ENCODE measurements at places on chromosomes 13 and 19.

GRCh38 chr13:23695711-23696464, 125.7 kb downstream of the TNFRSF19 start:
- DNase-seq = peak; percentile 30

DNA sequence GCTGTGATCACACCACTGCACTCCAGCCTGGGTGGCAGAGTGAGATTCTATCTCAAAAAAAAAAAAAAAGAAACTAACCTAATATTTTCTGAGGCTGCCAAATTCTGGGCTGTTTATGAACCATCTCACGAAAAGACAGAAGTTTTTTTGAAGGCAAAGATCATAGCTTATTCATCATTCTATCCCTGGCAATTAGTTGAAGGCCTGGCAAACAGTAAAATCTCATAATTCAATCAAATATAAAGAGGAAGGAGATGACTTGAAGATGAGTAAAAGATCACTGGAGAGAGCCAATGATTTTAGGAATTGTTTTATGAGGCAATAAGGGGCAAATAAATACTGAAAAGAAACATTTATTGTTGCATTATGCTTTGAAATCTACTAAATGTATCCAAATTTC, 216.5 kb downstream of the DCLK1 start:
- DNase-seq = no peak

DNA sequence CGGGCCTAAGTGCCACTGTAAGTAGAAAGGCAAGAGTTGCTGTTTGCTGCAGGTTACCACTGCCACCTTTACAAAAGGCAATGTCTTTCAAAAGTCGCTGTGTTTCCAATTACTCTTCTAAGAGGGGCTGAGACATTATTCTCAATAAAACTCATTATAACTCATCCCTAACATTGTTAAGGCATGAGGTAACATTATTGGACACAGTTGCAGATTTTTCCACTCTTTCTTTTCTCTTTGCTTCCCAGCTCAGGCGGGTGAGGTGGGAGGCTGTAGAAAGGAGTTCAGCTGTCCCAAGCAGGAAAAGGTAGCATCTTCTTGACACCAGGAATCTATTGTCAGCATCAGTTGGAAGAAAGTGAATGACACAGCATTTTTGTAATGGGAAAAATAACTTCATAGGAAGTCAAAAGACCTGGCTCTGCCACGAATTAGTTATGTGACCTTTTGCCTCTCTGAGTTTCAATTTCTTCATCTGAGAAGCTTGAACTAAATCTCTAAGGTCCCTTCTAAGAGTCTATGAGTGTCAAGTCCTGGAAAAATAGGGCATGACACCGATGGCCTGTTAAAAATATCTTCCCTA, 2.1 kb upstream of the UBL3 start:
- DNase-seq = no peak

GRCh38 chr13:29713839-29714238, 118.4 kb upstream of the SLC7A1 start:
- no peak for DNase-seq

DNA sequence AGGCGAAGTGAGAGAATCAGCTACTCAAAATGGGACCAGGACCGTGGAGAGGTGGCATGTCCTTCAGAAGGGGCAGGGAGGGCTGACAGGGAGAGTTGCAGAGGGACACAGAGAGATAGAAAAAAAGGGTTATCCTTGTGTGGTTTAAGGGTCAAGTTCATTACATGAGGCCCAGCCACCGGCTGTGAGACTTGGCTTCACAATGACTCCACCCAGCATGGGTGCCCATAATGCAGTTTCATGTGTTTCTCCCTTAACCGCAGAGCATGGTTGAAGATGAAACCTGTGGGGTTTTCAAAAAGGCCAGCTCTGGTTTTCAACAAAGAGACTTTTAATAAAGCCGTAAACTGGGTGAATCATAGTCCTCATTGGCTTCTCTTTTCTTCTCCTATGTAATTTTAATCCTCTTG, 164.6 kb downstream of the KLF5 start:
- DNase-seq = no peak

DNA sequence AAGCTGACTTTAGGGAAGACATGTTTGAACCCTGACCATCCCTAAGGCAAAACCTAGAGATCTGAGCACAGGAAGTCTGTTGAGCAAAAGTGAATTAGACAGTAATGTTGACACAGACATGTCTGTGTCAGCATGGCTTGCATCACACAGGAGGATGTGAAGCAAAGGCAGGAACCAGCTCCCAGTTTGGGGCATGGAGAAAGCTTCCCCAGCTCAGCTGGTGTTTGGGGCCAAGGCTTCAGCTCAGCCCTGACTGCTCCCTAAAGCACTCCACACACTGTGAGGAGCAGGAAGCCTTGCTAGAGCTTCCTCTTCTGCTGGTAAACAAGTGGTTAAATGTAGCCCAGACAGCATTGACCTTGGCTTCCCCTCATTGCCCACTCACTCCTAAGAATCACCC, 153.8 kb upstream of the UBL3 start:
- DNase-seq = no peak

DNA sequence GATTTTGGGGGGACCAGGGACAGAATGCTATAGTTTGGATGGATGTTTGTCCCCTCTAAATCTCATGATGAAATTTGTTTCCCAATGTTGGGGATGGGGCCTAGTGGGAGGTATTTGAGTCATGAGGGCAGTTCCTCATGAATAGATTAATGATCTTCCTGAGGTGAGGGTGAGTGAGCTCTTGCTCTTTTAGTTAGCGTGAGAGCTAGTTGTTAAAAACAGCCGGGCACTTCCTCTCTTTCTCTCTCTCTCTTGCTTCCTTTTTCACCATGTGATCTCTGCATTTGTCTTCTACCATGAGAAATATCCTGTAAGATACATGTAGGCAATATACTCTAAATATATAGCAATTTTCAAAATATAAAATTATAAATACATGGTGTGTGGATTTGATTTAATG, 290.8 kb upstream of the PCDH9 start:
- no peak for DNase-seq

DNA sequence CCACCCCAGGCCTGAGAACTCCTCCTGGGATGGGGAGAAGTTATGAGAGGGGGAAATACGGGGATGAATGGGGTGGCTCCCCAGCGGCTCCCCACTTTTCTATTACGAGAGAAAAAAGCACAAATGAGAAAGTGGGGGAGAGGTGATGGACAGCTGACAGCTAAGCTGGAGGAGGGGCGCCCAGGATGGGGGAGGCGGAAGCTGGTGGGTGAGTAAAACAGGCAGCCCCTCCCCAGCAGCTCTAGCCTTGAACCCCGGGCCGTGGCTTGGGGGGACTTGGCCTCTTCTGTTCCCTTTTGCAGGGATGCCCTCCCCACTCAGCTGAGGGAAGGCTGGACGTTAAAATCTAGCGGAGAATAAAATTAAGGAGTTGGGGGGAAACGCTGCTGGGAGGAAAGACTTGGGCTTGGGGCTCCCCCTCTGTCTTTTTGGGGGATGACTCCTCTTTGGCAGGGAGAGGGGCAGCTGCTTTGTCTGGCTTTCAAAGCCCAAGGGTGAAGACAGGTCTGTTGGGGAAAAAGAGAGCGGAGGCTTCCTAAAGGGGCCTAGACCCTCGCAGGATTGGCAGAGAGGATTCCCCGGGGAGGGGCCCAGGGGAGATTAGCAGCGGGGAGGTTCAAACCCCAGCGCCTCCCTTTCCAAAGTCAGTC, 1.4 kb upstream of the SAMD1 start:
- no peak for DNase-seq

DNA sequence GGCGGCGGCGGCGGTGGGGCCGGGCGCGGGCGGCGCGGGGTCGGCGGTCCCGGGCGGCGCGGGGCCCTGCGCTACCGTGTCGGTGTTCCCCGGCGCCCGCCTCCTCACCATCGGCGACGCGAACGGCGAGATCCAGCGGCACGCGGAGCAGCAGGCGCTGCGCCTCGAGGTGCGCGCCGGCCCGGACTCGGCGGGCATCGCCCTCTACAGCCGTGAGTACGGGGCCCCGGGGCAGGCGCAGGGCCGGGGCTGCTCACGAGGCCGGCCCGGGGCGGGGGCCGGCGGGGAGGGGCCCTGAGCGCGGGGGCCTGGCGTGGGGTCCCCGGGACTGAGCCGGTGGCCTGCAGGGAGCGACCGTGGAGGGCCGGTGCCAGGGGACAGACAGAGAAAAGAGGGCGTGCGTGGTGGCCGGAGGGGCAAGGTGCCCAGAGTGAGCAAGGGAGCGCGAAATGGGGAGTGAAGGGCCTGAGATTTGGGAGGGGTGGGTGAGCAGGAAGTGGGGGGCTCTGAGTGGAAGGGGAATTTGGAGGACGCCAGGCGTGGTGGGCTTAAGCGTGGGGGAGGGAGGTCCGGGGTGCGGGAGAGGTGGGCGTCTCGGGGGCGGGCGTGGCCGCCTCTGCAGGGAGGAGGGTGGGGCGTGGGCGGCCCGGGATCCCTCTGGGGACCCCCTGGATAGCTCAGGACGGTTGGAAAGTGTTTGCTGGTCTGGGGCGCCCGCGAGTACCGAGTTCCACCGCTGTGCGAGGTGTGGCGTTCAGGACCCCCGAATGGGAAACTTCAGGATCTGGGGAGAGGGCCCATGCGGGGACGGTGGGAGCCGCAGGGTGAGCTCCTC, 575 bp downstream of the CARM1 start:
- DNase-seq = no peak

GRCh38 chr13:84566780-84567179, 684.5 kb upstream of the SLITRK1 start:
- no peak for DNase-seq

DNA sequence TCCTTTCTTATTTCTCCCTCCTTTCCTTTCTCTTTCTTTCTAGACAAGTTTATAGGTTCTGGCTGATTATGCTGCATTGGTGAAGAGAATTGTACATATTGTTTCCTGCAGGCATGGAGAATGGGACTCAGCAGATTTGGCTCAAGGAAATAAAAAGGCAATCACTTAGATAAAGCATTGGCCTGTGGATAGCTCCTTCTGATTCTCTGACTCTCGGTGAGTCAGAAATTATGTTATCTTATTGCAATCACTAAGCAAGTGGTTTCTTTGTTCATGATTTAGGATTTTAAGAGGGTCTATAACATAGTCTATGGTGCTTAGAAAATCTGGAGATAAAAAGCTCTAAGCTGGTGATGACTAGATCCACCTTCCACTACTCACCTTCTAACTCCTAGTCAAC, 54.0 kb upstream of the POSTN start:
- no peak for DNase-seq

DNA sequence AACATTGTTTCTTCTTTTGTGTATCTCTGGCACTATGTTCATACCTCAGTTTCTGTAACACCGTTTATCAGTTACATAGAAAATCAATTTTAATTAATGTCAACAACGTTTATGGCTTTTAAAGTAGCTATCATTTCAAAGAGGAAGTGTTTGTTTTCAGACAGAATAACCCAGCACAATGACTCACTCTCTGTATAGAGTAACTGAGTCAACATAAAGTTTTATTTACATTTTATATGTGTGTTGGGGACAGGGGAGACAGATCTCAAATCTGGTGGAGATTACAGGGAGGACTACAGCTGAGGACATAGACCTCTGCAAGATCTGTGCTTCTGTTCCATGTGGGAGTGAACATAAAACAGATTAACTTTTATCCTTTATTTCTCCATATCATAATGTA, 2590.1 kb downstream of the PCDH9 start:
- DNase-seq = no peak

- no peak for DNase-seq
These were observed 5.9 kb downstream of the MTMR6 start for GRCh38 chr13:25281193-25281934.

DNA sequence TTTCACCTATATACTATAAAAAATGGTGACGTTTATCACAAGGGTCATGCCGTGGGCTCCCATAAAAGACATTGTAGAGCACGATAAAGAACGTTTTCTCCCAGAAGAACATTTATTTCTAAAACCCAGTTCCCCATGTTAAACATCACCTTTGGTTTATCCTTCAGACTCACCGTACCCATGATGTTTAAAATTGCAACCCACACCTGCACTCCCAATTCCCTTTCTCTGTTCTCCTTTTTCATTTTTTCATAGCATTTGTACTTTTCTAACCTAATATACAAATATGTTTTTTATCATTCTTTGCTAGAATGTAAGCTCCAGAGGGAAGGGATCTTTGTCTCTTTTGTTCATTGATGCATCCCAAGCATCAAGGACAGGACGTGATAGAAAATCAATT, 2.0 kb downstream of the RCBTB2 start:
- no peak for DNase-seq

DNA sequence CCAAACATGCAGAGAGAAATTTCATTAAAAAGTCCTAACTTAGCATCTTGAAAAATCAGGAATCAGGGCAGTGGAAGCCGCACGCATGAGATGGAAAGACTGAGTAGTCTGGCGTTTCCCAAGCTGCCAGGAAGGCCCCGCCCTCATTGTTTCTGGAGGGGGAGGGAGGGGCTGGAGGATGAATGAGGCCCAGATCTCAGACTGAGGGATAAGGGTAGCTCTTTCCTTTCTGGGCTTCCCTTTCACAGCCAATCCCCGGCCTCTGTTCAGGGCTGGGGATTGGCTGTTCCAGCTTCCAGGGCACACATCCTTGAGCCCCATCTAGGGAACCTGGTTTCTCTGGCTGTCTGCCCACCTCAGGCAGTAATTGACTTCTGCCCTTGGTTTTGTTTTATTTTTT, 7.3 kb downstream of the C19orf53 start:
- no peak for DNase-seq

DNA sequence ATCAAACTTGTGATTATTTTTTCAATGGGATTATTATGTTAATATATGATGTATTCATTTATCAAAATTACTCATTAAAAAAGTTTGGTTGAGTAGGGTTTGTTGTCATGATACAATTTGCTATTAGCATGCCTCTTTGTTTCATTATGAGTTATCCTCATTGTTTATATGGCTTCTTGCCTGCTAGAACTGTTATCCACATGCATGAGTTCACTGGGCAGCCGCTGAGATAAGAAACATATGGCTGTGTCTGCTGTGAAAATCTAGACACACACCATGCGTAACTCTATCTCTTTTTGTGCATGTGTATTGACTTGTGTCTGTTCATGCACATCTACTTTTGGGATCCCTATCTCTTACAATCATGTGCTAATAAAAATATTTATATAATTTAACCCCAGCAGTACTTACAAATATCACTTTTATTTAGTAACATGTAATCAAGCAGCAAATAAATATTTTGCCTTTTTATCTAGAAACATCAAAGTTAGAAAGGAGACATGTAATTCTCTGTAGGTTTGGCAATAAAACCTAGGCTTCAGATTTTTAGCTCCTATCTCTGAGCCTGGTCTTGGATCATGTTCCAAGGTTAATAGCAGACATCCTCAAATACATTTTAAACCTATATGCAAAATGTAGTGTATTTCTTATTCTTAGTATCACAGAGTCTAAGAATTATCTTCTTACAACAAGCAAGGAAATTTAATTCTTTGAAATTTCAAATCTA, 11.2 kb upstream of the KLF12 start:
- DNase-seq = no peak

DNA sequence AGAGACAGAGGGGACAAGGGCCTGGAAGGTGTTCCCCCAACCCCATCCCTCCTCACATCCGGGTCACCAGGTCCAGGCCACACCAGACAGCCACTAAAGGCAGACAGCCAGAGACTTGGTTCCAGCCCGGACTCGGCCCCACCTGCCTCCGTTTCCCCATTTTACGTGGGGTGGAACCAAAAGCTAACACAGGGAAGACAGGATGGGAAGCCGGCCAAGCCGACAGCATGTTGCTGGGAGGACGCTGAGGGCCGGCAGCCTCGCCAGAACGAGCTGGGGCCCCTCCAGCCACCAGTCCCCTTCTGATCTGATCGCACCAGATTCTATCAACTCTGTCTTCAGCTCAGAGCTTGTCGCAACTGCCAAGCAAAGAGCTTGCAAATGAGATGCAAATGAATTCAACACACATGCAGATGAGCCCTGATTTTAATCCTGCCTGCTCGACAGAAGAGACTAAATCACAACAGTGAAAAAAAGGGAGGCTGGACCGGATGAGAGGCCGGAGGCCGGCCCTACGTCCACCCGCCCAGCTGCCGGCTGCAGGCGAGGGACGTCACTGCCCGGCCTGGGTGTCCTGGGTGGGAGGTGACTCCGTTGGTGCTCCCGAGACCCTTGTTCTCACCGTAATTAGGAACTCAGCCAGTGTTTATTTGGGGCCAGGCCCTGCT, 17.5 kb upstream of the SHC2 start:
- no peak for DNase-seq

Measured in stimulated activated CD8-positive, alpha-beta memory T cell treated with anti-CD3 and anti-CD28 coated beads, Interleukin-15, amount 100 ng/mL, for 4 hours (primary cell).